ENCODE measurements at places on chromosomes 1 and 21. TPM values are rescaled to one million over a fixed set of nuclear protein-coding genes. Genes with fewer than 3 reads are reported as not detected.

DNA sequence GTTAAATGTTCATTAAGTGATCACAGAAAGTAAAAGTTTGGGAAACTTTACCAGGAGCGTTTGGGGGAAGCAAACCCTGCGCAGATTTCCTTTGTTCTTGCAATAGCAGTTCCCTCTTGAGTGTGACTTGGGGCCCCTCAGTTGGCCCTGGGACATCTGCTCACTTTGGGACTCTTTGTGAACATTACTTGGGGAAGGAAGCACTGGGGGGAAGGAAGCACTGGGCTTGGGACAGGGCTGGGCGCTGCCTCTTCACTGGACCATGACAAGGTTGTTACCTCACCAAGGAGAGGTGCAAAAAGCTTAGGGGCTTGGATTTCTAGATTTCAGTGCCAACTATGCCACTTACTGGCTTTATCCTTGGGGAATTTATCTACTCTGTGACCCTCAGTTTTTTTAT lies 63.5 kb downstream of the ETS2 start:
- H3K4me3 ChIP-seq, result no peak overlapping the region
- DNase-seq, result no peak
- no peaks in the 10 kb centered on the region for H3K4me1 ChIP-seq

The OR2G6 gene
- total RNA-seq, result not detected

The NCMAP gene
- 0.33 TPM for total RNA-seq

DNA sequence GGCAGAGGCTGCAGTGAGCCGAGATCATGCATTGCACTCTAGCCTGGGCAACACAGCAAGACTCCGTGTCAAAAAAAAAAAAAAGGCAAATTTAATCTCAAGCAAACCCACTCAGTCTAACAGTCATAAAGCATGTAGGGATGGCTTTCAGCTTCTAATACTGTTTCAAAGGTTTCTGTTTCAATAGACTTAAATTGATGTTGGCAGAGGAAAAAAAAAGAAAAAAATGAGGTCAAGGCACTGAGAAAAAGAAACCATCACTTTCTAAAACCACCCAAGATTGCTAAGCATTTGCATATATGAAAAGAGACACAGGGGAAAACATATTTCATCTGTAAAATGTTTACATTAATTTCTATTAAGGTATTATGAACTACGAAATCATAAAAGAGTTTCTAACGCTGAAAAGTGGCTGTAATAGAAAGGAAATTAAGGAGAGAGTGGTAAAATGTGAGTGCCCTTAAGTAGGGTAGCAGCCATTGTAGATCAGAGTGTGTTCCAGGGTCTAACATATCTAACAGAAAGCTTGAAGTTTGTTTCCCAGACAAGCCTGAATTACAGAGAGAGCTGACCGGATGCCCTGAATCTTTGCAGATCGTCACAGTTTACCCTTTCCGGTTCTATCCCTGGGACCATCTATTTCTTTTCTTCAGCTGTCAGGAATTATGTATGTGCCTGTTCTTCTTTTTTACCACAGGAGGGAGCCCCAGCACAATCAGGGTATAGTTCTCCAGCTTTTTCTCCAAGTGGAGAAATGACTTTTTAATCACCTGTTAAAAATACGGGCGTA lies 70.0 kb downstream of the PLD5 start:
- no peak overlapping the region for H3K27ac ChIP-seq
- H3K4me3 ChIP-seq, result no peak overlapping the region
- H3K4me1 ChIP-seq, result peaks cover under 1% of the 10 kb centered on the region
- no peaks in the 10 kb centered on the region for H3K27me3 ChIP-seq
- H3K36me3 ChIP-seq, result no peaks in the 10 kb centered on the region

The CGN gene
- 10.2 TPM for total RNA-seq

GRCh38 chr1:56811331-56811730 lies 7.9 kb downstream of the FYB2 start:
- H3K4me3 ChIP-seq, result no peak overlapping the region
- no peak overlapping the region for H3K27ac ChIP-seq
- H3K36me3 ChIP-seq, result no peaks in the 10 kb centered on the region
- no peaks in the 10 kb centered on the region for H3K4me1 ChIP-seq

The COL8A2 gene
- 1.2 TPM for total RNA-seq

The MTARC2 gene
- 10.1 TPM for total RNA-seq

All from Panc1 (cell line).